Daoy (cell line): ENCODE measurements at places on chromosomes 4 and X. TPM values are rescaled to one million over a fixed set of nuclear protein-coding genes. Genes with fewer than 3 reads are reported as not detected.

Gene CLDN2
- total RNA-seq, result not detected in 2 replicates

Gene MAGEA10
- not detected in 2 replicates for total RNA-seq

Gene ABLIM2
- total RNA-seq, result 0.21 and 0.23 TPM in 2 replicates

DNA sequence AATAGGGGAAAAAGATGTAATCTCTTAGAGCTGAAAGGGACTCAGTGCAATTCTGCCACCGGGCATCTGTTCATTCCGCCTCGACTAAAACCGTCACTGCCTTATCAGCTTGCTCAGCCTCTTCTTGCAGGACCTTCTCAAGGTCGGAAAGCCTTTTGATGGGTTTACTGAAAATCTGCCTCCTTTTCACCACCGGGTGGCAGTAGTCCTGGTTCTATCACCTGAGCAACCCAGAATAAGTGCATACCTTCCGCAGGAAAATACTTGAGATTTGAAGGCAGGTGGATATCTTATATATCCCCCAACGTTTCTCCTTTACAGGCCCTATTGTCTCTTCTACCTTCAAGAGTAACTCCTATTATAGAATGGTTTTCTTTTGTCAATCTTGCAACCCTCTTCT lies 103.4 kb upstream of the PAK3 start:
- DNase-seq, result peak; percentile 7

- no peak for DNase-seq
Measured at GRCh38 chr4:173319696-173320095, 14.5 kb downstream of the HMGB2 start.

DNA sequence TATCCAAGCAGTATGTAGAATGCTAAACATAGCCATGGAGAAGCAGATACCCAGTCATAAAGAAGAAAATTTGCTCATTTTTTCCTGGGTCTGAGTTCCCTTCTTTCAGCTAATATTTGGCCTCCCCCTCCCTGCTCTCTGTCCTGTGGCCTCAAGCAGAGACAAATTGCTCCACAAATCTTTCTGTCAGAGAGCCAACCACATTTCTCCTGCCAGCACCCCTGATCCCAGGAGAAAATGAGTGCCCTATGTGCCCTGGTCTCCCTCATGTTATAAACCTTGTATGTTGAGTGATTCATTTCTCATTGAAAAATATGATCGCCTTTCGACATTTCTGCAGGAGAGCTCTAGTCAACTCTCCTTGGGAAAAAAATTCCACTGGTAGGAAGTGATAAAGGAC lies 82.0 kb downstream of the TMEM156 start:
- DNase-seq, result no peak
